ENCODE measurements at places on chromosomes 5 and 9. TPM values are rescaled to one million over a fixed set of nuclear protein-coding genes. Genes with fewer than 3 reads are reported as not detected.

SNCB gene
- 3.5 TPM for total RNA-seq

- no peak for DNase-seq
Observed at GRCh38 chr5:15502208-15502607, 2.2 kb downstream of the FBXL7 start.

DNA sequence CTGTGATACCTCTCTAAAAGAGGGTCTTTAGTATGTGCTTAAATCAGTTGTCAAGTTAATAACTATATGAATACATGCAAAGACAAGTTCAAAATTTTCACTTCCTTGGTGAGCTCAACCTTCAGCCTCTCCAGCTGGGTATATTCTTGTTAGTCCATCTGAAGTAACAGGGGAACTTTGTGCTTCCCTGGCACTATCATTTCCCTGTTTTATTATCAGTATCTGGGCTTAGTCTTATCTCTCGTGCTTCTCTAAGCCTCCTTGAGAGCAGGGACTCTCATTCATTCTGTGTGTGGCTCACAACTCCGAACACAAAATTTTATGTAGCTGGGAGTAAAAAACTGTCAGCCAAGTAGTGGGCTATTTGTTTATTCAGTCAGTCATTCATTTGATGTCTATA is 175.9 kb upstream of the MAP3K1 start:
- no peak for DNase-seq

DNA sequence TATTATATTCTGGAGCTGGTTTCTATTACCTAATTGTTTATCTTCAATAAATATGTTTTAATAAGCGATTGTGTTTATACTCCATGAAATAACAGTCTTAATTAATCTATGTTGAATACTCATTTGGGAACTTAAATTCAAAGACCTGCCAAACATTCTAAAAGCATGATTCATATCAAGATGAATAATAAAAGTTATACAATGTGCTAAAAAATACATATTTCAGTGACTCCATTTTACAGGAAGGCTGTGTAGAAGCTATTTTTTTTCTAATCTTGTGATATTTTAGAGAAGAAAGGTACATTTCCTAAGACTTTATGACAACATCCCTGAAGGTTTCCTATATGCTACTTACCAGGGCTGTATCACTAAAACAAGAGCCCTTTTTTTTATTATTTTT is 417.9 kb downstream of the NFIB start:
- DNase-seq = no peak

GRCh38 chr9:133948561-133949485 is 43.3 kb downstream of the VAV2 start:
- no peak for DNase-seq

DNA sequence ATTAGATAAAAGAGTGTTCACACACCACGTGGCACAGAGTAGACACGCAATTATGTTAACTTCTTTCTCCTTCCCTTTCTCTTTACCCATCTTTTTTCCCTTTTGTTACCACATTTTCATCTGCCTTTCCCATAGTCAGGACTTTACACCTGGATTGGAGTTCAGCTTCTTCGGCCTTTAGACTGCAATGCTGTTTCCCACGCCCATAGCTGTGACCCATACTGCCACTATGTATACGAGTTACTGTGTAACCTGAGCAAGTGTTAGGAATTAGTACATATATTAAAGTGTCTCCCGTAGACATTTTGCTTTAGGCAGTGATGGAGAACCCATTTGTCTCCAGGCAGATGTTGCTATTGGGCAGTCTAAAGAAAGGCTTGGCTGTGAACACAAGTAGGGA is 143.6 kb upstream of the SLC28A3 start:
- no peak for DNase-seq

DNA sequence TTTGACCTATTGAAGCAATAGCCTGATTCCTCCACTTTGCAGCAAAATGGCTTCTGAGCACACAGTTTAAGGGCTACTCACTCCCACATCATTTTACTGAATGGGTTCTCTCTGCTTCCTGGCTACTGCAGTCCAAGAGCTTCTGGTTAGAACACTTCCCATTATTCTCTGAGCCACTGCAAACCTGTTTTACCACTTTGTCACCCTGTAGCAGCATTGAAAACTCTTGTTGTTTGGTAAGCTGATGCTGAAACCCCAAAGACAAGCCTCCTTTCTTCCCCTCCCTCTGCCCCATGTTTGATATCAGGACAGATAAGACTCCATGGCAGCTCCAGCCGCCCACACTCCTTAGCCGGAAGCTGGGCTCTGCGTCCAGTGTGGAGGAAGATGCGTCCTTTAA is 84.4 kb upstream of the RARS1 start:
- DNase-seq = no peak

DNA sequence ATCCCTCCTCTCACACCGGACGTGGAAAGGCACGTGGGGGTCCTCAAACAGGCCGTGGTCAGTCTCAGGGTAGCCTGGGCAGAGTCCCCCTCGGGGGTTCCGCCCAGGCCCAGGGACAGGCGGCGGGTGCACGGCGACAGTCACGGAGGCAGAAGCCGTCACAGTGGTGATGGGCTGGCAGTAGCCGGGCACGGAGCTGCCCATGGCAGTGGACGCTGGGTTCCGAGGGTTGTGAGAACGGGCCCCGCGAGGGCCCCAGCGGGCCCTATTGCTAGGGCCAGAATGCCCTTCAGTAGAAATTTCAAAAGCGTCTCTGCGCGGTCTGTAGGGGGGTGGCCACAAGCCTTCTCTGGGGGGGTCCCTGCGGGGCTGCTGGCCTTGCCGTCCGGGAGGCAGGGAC is 69.8 kb downstream of the PTCH1 start:
- DNase-seq = no peak

- no peak for DNase-seq
Observed at GRCh38 chr5:1343931-1344901, 683 bp downstream of the CLPTM1L start.

GRCh38 chr9:93205896-93206575 is 22.1 kb downstream of the WNK2 start:
- no peak for DNase-seq

DNA sequence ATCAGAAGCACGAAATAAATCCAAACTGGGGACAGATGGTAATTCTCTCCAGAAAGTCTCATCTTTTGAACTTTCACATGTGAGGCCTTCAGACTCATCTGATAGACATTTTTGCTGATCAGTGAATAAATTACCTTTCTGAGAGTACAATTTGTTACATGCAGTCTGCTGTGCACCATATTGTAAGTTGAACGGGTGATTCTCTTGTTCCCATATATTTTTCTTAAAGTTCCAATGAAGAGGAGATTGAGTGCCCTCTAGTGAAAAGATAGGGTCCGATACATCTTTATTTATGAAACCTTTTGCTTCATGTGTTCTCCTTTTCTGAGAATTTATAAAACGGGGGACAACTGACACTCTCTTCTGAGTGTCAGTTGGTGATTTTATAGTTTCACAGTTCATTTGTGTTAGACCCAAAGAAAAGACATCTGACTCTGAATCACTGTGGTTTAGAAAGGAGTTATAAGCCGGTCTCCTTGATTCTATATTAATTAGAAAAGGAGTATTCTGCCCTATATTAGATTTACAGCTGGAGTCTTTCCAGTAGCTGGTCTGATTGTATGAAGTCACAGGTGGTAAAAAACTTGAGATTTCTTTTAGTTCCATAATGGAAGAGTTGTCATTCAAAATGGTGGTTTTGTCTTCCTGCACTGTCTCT is 30.4 kb downstream of the GNG10 start:
- no peak for DNase-seq

Data from H9 (cell line).